Activated CD4-positive, alpha-beta memory T cell treated with anti-CD3 and anti-CD28 coated beads, Interleukin-2, amount 10 ng/mL, durations not matched to agents 7 days and 5 days (primary cell): ENCODE measurements at places on chromosomes 4 and X. TPM values are rescaled to one million over a fixed set of nuclear protein-coding genes. Genes with fewer than 3 reads are reported as not detected.

GRCh38 chr4:126247409-126247808 is 932.7 kb downstream of the FAT4 start:
- no peaks in the 10 kb centered on the region for H3K36me3 ChIP-seq
- H3K4me1 ChIP-seq, result no peaks in the 10 kb centered on the region
- H3K27ac ChIP-seq, result no peak overlapping the region
- no peaks in the 10 kb centered on the region for H3K27me3 ChIP-seq

GRCh38 chr4:185127021-185127925 is 15.8 kb upstream of the SLC25A4 start:
- peaks cover 62% of the 10 kb centered on the region for H3K27me3 ChIP-seq
- no peaks in the 10 kb centered on the region for H3K36me3 ChIP-seq
- H3K27ac ChIP-seq, result no peak overlapping the region
- peaks cover 13% of the 10 kb centered on the region for H3K4me1 ChIP-seq
- H3K4me3 ChIP-seq, result peak overlapping the region; percentile 30
- DNase-seq, result no peak

DNA sequence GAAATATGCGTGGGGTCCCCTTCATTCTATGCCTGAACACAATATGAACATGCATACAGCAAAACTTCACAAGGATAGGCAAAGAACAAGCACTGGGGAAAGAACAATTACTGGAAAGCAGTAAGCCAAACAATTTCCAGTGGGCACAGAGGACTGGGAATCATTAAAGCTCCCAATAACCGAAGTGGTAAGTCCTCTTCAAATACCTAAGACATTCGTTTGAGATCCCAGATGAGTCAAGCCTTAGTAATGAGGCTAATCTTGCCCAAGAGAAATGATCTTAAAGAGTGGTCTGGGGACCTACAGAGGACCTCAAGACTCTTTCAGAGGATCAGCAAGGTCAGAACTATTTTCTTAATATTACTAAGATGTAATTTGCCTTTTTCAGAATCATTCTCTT is 28.6 kb downstream of the ANAPC10 start:
- H3K4me3 ChIP-seq, result no peak overlapping the region
- H3K27ac ChIP-seq, result no peak overlapping the region
- peaks cover 2% of the 10 kb centered on the region for H3K4me1 ChIP-seq
- no peaks in the 10 kb centered on the region for H3K27me3 ChIP-seq
- no peaks in the 10 kb centered on the region for H3K36me3 ChIP-seq

DNA sequence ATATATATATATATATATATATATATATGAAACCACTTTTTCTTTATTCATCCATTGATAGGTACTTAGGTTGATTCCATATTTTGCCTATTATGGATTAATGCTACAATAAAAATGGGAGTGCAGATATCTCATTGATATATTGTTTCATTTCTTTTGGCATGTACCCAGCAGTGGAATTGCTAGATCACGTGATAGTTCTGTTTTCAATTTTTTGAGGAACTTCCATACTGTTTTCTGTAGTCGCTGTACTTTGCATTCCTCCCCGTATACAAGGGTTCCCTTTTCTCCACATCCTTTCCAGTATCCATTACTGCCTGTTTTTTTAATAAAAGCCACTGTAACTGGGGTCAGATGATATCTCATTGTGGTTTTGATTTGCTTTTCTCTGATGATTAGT is 124.6 kb downstream of the GABRB1 start:
- no peak overlapping the region for H3K27ac ChIP-seq
- peaks cover 2% of the 10 kb centered on the region for H3K4me1 ChIP-seq
- DNase-seq, result no peak
- no peak overlapping the region for H3K4me3 ChIP-seq
- peaks cover 2% of the 10 kb centered on the region for H3K27me3 ChIP-seq
- H3K36me3 ChIP-seq, result no peaks in the 10 kb centered on the region

The ODAM gene
- not detected for total RNA-seq

The C4orf50 gene
- 1.2 TPM for total RNA-seq
